ENCODE measurements at places on chromosomes 1 and 21.
A peak's percentile ranks its signal among the peaks of the same experiment; 100 is the strongest.

- no peak for DNase-seq
Observed at GRCh38 chr1:92832537-92833114, 786 bp downstream of the RPL5 start.

DNA sequence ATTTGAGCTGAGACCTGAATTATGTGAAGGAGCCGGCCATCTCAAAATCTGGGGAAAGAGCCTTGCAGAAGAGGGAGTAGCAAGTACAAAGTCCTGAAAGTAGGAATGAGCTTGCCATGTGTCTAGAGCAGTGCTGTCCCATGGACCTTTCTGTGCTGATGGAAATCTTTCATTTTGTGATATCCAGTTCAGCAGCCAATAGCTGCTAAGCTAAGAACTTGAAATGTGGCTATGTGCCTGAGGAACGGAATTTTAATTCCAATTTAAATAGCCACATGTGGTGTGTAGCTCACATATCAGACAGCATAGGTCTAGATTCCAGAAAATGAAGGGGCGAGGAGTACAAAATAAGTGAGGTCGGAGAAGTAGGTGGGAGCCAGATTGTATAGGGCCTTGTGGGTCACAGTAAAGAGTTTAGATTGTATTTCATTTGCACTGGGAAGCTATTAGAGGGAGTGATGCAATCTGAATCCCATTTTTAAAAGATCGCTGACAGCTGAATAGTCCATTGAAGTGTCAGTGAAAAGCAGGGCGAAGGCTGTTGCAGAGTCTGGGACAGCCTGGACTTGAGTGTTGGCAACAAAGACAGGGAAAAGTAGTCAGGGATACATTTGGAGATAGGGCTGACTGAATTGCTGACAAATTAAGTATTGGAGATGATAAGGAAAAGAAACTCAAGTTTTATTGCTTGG lies 80.3 kb downstream of the TMEM200B start:
- DNase-seq, result no peak

GRCh38 chr1:125119024-125119441 lies 3934.3 kb downstream of the SRGAP2C start:
- DNase-seq, result no peak

- no peak for DNase-seq
Observed at GRCh38 chr1:11893907-11894251, 32.3 kb downstream of the KIAA2013 start.

GRCh38 chr1:98104289-98104688 lies 183.5 kb upstream of the DPYD start:
- DNase-seq, result peak; percentile 83

DNA sequence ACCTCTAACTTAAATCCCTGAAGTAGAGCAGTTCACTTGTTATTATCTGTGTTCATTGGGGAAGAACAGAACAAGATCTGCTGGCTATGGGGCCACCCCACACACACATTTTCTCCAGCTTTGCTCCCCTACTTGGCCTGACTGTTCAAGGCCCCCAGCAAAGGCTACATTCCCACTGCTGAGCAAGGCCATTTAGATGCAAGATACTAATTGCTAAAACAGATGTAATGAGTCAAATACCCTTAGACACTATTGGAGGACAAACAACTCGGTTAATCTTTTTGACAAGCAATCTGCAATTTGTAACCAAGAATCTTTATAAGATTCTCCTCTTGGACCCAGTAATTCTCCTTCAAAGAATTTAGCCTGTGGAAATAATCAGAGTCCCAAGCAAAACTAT lies 67.7 kb downstream of the NAV1 start:
- DNase-seq, result no peak

- DNase-seq, result no peak
Observed at GRCh38 chr1:152053375-152053774, 16.6 kb upstream of the S100A11 start.

Data from skeletal muscle cell (primary cell).